Stimulated activated CD8-positive, alpha-beta memory T cell treated with anti-CD3 and anti-CD28 coated beads, Interleukin-4, amount 100 ng/mL, for 4 hours (primary cell): ENCODE measurements at places on chromosomes 2 and 18.

DNA sequence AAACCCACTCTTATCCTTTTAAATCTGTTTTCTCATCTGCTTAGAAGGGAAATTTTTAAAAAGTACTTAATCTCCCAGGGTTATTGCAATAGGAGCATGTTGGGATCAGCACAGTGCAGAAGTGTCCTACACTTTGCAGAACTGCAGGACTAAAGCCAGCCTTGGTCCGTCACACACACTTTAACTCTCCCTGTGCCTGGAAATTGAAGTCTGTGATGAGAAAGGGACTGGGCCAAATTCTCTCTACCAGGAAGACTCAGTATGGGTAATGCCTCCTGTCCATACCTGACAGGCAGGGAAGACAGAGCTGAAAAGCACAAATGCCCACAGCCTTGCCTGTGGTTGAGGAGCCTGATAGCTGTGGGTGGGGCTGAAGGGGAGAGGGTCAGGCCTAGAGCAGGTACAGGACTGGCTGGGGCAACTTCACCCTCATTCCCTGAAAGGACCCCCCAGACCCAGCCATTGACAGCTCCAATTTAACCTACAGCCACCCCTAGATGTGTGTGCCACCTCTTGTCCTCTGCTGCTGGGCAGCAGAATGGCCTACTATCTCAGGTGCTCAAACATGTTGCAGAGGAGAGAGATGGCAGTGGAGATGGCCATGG, 377.2 kb upstream of the KLHL29 start:
- DNase-seq = no peak

DNA sequence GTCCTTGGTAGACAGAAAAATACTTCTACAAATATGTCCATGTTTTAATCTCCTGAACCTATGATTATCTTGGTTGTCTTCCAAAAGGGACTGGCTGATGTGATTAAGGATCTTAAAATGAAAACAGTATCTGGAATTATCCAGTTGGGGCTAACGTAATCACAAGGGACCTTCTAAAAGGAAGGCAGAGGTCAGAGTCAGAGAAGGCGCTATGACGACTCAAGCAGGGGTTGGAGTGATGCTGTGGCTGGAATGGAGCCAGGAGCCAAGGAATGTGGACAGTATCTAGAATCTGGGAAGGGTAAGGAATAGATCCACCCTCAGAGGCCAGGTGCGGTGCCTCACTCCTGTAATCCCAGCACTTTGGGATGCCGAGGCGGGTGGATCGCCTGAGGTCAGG, 4.2 kb upstream of the USP14 start:
- no peak for DNase-seq

- no peak for DNase-seq
Measured at GRCh38 chr2:179311101-179311500, 46.5 kb upstream of the SESTD1 start.

- no peak for DNase-seq
Measured at GRCh38 chr2:171811245-171811628, 82.8 kb downstream of the SLC25A12 start.

- DNase-seq = no peak
Measured at GRCh38 chr2:101983486-101983885, 8.3 kb upstream of the IL1R2 start.

GRCh38 chr2:35526741-35527140, 828.8 kb upstream of the CRIM1 start:
- no peak for DNase-seq

GRCh38 chr18:48992791-48993555, 42.2 kb upstream of the SMAD7 start:
- no peak for DNase-seq
